Eye (tissue), 1 donor: ENCODE measurements at places on chromosomes 2 and 18.

- no peak for DNase-seq
These were observed 571.1 kb downstream of the TNS1 start for GRCh38 chr2:217431577-217432269.

GRCh38 chr2:222532315-222532714 lies 108.0 kb downstream of the SGPP2 start:
- no peak for DNase-seq

DNA sequence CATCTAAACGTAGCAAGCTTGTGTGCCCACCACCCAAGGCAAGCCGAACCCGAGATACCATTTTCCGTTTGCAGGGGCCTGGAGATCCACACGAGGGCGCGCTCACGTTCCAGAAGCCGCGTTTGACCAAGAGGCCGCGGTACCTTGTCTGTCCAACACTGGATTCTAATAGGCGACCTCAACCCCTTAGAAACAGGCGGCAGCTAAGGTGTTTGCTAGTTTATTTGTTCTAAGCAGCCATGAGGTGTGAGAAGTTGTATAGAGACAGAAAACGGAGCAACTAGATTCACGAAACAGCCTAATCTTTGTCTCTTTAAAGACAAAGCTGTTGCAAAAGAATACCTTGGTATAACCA lies 4.2 kb downstream of the HOXD11 start:
- DNase-seq: peak; percentile 91

GRCh38 chr2:159110784-159111183 lies 142.3 kb downstream of the TANC1 start:
- DNase-seq: no peak

DNA sequence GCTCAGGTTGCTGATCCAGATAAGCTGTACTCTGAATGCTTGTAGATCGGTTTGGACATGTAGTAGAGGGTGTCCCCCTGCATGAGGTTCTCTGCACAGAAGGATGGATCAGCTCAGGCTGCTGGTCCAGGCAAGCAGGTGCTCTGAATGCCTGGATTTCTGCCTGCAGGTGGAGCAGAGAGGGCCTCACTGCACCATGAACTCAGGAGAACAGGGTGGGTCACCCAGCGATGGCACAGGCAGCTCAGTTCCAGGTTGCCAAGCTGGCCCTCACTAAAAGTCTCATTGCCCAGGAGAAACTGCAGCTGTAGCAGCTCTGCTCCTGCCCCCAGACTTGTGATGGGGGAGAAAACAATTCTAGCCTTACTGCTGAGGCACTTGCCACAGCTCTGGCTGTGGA lies 491.8 kb downstream of the XIRP2 start:
- DNase-seq: no peak

DNA sequence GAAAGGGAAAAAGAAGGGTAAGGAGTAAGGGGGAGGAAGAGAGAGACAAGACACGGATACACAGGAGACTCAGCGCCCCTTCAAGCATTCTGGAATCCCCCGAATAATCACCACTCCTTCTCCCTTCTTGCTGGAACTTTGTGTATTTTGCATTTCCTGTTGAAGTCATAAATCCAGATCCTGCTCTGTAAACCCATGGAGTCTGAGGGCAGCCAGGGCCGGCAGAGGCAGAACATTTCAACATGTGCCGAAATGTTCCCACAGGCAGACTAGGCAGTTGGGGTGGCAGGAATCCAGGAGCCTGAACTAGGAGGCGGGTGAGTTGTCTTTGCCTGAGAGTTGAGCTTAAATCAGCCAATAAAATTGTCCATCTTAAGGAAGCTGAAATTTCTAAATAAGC lies 193.1 kb downstream of the SH3RF3 start:
- DNase-seq: no peak

DNA sequence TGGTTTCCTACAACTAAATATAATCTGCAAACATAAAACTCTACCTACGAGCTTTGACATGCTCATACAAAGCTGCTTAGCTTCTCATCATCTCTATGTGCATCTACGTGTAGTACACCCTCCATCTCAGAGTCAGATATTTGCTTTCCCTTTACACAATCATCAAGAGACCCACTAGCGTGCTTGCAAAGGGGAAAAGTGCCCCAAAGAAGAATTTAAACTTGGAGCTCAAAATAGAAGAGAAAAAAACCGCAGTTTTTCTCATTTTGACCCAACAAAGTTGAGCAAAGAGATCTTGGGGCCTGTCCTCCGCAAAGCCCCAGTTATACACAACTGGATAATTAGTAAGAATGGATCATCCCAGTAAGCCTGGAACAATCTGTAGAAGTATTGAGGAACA lies 104.1 kb downstream of the PAX3 start:
- DNase-seq: no peak

DNA sequence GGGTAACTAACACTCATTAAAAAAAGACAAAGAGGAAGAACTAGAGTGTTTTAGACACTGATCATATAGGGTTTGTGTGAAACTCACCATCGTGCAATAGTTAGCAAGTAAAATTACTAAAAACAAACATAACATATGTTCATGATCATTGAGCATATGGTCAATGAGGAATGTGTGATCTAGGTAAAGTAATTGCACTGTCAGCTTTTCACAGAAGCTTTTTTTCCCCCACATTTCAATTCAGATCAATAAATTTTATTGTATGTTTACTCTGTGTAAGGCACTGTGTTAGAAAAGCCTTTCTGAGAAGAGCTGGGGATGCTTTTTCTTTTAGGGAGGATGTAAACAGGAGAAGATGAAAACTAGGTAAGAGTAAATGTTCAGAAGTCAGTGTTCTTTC lies 348.2 kb downstream of the LRP1B start:
- no peak for DNase-seq
